Lung (tissue), 17 donors: ENCODE measurements at places on chromosomes 2 and 18. TPM values are rescaled to one million over a fixed set of nuclear protein-coding genes. Genes with fewer than 3 reads are reported as not detected.

Gene RESP18
- not detected for total RNA-seq

- DNase-seq: no peak
These were observed 101.9 kb downstream of the MBD5 start for GRCh38 chr2:148122788-148123187.

Gene FAM237A
- not detected for total RNA-seq

Gene IL1F10
- not detected for total RNA-seq

DNA sequence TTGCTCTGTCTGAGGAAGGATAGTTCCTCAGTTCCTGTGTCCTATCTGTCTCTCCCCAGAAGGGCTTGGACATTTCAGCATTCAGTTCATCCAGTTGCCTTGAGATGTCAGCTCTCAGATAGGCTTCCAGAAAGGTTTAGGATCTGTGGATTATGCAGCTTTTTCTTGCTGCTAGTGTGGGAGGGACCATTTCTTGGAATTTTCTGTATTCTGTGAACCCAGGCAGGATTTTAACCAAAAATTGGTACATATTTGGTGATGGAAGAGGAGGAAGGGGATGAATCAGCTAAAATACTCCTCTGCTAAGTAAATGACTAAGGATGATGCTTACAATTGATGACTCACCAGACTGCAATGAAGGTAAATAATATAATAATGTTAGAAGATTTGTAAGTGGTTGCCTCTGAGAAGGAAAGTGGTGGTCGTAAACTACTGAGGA lies 58.6 kb upstream of the DOCK10 start:
- DNase-seq: no peak

DNA sequence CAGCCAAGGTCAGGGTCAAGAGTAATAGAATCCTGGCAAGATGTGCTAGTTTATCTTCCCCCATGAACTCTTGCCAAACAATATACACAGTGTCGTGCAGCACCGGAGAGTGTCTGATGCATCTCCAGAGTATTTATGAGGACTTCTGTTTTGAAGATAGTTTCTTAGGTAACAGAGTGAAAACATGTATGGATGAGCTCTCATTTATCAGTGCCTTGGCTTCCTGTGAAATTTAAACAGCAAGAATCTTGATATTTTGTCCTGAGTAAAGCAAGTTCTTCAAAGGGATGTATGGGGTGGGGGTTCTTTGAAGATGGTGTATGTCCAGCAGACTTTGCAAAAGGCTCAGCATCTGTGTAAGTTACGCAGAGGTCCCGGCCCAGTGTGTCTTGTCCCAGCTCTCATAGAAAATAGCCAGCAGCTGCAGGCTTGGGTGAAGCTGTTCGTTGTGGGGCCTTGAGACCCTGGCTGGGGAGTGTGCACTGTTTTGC lies 361.0 kb upstream of the NT5C1B start:
- DNase-seq: peak; percentile 73

Gene BIN1
- total RNA-seq: 36.1 TPM

GRCh38 chr18:61209801-61210200 lies 123.4 kb upstream of the CDH20 start:
- no peak for DNase-seq

- DNase-seq: no peak
These were observed 233.5 kb downstream of the TGIF1 start for GRCh38 chr18:3683483-3683882.

DNA sequence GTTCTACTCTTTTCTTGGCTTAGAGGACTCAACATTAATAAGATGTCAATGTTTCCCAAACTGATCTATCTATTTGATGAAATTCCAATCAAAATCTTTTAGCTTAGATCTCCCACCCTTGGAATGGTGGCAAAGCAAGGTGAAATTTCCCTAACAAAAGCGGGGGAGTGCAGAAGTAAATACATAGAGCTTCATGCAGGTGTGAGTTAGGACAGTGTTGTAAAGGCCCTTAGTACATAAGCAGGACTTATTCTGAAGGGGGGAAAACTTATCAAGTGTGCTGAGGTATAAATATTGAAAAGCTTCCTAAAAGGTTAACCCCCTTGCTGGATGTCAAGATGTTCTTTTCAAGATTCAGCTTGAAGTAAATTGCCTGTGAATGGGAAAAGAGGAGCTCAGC lies 608.6 kb upstream of the CELF4 start:
- DNase-seq: no peak

- no peak for DNase-seq
These were observed 60.8 kb upstream of the TXNDC2 start for GRCh38 chr18:9824952-9825371.

DNA sequence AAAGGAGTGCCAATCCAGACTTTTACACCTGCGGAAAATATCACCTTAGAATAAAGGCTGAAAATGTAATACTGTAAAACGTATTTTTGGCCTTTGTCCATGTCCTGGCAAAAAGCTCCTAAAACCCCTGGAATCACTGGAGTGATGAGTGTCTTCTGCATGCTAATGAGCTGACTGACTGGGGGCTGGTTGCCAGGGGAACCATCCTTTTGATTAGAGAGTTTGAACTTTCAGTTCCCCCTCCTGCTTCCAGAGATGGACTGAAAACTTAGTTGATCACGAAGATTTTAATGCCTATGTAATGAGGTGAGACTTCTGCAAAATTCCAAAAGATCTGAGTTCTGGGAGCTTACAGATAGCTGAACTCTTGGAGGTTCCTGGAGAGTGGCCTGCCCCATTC lies 20.5 kb downstream of the PUM2 start:
- DNase-seq: no peak

Gene GPR45
- not detected for total RNA-seq

Gene OR6B2
- total RNA-seq: not detected

GRCh38 chr2:39546409-39546808 lies 109.3 kb upstream of the MAP4K3 start:
- DNase-seq: no peak

- DNase-seq: no peak
These were observed 53.1 kb downstream of the HPCAL1 start for GRCh38 chr2:10355471-10356438.

DNA sequence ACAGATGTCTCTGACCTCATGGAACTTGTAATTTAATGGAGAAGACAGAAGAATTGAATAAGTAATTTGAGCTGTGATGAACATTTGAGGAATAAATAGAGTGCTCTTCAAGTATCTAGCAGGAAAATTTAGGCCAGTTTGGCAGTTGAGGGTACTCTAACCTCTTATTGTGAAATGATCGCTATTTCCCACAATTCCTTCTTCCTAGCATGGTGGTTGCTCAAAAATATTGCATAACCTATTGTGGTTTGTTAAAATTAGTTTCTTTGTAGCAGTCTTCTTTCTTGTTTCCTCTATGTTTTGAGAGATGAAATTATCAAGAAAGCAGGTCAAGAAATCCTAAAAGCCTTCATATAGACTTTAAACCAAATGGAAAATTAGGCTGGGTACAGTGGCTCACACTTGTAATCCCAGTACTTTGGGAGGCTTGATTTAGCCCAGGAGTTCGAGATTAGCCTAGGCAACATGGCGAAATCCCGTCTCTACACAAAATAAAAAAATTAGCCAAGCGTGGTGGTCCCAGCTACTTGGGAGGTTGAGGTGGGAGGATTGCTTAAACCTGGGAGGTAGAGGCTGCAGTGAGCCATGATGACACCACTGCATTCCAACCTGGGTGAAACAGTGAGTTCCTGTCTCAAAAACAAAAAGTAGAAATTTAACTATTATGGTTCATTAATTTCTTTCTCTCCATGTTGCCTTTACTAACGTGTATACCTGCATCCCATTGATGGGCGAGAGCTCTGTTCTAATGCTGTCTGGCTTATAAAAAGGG lies 58.7 kb downstream of the RBKS start:
- DNase-seq: no peak

Gene MC2R
- total RNA-seq: not detected

Gene HIBCH
- 21.4 TPM for total RNA-seq

DNA sequence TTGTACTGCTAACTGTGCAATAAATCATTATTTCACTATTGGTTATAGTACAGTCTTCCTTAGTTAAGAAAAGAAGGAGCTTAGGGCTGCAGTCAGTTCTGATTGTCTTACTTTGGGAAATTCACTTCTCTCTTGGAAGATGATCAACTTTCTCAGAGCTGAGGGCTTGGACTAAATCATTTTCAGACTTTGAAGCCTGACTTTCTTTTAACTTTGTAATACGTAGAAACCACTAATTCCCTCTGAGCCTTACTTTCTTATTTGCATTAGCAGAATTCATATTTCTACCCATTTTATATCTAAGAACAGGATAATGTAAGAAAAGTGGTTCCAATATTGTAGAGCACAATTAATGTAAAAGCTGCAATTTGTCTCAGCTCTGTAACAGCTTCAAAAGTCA lies 386.4 kb downstream of the TRIB2 start:
- no peak for DNase-seq

Gene CTNNA2
- 0.37 TPM for total RNA-seq

DNA sequence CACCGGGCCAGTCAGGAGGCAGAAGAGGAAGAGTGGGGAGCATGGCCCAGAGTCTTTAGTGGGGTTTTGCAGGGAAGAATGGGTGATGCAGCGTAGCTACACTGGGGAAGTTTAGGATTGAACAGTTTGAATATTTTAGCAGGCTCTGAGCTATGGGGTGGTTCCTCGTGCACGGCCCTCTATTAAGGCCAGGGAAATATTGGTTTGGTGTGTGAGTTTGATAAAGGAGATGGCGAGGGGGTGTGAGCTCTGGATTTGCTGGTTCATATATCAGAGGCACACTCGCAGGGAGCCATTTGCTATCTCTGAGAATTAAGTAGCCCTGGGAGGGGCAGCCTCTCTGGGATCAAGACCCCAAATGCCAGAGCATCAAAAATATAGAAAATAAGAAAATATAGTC lies 50.1 kb downstream of the BOLA3 start:
- DNase-seq: no peak

Gene TSPYL6
- total RNA-seq: 0.20 TPM

DNA sequence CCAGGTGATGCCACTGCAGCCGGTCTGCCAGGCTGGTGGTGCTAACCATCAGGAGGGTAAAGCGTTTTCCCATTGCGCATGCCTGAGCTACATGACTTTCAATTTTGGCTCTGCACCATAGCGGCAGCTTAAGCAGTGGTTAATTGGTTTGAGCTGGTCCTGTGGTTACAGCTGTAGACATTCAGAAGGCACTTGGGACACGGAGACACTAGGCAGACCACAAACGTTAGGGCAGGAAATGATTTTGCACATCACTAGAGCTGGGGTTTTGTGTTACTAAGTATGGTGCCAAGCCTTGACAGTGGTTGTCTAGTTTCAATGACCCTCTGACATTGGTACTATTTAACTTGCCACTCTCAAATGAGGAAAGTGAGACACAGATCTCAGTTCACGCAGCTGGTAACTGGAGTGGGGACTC lies 28.9 kb upstream of the CNOT11 start:
- DNase-seq: no peak

DNA sequence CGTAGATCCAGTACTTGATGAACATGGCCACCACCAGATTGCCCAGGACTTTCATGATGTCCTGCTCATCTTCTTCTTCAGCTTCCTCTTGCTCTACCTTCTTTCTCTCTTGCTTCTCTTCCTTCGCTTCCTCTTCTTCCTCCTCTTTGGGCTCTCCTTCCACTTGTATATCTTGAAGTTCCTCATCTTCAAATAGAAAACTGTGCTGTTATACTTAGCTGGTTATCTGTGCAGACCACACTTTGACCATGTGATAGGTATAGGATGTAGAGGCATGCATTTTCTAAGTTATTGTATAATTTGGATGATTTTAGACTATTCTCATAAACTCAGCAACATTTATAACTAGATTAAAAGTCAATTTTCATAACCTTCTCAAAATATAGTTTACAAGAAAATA lies 263.4 kb downstream of the NAPG start:
- no peak for DNase-seq

Gene CABLES1
- 32.6 TPM for total RNA-seq

DNA sequence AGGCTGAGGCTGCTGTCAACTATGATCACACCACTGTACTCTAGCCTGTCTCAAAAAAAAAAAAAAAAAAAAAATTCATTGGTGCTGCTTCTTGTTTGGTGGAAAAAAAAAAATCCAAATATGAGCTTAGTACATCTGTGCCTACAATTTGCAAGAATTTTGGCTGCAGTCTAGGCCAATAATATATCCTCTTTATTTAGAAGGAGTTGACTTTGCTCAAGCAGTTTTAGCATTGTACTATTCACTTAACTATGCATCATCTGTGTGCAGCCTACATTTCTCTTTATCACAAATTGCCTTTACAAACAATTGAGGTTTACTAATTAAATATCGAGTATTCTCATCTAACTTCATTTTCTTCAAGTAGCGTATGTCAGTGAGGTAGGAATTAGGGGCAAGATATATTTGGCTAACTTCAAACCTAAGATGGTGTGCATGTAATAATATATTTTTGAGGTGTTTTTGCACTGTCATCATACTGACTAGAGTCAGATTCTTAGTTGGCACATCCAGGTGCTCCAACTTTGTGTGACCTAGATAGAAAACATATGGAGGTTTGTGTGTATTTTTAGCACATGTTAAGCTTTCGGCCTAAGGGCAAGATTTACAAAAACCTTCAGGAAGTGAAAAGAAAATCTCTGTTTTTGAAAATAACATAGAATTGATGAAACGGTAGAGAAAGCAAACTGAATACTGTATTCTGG lies 51.8 kb downstream of the PMS1 start:
- DNase-seq: no peak

Gene KCNIP3
- total RNA-seq: 2.4 TPM

- no peak for DNase-seq
These were observed 436.4 kb downstream of the FBXO15 start for GRCh38 chr18:73711256-73711655.

Gene BMP10
- total RNA-seq: 0.31 TPM

- DNase-seq: no peak
These were observed 396.8 kb upstream of the CELF4 start for GRCh38 chr18:37962316-37962966.

Gene CDCA7
- 17.7 TPM for total RNA-seq

DNA sequence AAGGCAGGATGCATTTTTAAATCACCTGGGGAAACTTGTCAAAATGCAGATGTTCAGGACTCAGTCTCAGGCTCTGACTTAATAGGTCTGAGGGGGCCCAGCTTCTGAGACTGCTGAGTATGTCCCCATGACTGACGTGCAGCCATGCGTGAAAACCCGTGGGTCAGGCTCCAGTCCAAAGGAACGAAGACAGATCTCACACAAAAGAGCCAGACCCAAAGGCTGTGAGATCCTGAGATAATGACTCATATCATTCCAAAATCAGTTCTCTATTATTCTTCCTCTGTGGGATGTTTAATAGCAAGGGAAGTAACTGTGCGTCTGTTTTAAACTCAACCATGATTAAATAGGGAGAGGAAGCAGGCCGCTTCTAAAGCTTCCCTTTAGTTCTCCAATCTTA lies 107.4 kb upstream of the ACAA2 start:
- no peak for DNase-seq

- DNase-seq: no peak
These were observed 1604.4 kb upstream of the ACVR2A start for GRCh38 chr2:146240391-146240790.

GRCh38 chr2:263774-264492 lies at the start of gene SH3YL1:
SH3YL1 (minus strand) TSS chr2:264032; CDS start chr2:263984, 48 bp downstream.
- peak; percentile 59 for DNase-seq

Gene COMMD1
- 41.7 TPM for total RNA-seq

Gene PIEZO2
- total RNA-seq: 233 TPM

Gene HMSD
- 2.3 TPM for total RNA-seq

DNA sequence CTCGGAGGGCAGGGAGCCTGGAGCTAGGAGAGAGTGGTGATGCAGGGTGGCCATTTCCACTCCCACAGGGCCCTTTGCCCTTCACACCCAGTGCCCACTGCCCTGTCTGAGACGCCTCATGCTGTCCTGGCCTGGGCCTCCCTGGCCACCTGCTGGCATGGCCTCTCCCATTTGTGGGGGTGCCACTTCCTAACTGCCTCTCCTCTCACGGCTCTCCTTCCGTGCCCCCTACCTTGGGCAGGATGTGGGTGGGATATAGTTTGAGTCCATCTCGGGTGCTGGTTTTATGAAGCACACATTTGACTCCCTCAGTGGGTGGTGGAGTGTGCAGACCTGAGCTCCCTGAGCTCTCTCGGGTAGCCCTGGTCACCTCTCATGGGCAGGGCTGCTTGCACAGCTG lies 46.0 kb downstream of the DGKD start:
- no peak for DNase-seq
